Esophagus squamous epithelium (tissue), 5 donors: ENCODE measurements at places on chromosomes 3 and 15.

- DNase-seq = no peak
These were observed 173.9 kb upstream of the ADAMTS9 start for GRCh38 chr3:64861684-64862083.

GRCh38 chr3:14719006-14719405 is 44.1 kb downstream of the C3orf20 start:
- no peak for DNase-seq

- DNase-seq = no peak
These were observed 351.6 kb downstream of the TBC1D5 start for GRCh38 chr3:17390785-17391184.

- DNase-seq = no peak
These were observed 121.6 kb downstream of the EEFSEC start for GRCh38 chr3:128274837-128275236.

GRCh38 chr3:160607826-160608225 is 42.5 kb upstream of the KPNA4 start:
- DNase-seq = no peak

- DNase-seq = no peak
These were observed 49.6 kb upstream of the DUT start for GRCh38 chr15:48281674-48282073.
